Thoracic aorta (tissue), 2 donors: ENCODE measurements at places on chromosomes 4 and X.

DNA sequence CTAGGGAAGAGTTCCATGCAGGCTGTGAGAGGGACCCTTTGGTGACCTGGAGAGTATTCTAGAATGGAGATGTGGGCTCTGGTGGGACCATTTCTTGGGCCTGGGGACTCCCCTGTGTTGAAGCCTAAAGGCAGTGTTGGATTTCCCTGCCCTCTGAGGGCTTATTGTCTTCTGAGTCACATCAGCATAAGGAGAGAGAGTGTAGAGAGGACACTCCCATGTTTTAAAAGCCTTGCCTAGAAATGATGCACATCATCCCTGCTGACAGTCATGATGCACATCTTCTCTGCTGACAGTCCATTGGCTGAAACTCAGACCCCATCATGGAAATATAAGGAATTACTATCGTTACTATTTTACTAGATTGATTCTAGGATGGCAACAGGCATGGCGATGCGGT, 51.9 kb downstream of the FAM114A1 start:
- DNase-seq, result no peak

DNA sequence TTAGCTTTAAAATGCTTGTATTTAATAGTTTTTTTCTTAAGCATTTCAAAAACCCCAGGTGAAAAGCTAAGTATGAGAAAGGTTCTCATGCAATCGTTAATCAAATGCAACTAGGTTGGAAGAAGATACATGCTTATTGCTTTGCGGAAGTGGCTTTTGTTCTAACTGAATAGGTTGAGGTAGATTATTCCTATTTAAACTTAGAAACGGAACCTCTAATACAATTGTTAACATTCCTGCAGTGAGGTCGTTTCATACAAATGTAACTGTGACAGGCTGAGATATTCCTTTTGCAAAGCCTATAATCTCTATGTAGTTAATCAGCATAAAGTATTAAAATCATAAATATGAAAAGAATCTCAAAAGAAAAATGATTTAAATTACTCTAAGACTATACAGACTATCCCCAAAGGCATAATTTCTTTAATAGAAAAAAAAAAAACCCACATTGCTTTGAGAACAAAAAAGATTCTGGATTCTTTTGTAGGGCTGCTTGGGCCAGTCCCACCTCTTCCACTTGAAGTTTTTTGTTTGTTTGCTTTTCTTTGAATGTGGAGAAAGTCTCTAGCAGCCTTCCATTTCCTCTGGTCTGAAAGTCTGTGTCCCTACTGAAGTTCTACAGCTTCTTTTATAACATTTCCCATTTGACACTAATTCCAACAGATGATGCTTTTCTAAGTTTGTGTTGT, 25.6 kb upstream of the SORBS2 start:
- no peak for DNase-seq

DNA sequence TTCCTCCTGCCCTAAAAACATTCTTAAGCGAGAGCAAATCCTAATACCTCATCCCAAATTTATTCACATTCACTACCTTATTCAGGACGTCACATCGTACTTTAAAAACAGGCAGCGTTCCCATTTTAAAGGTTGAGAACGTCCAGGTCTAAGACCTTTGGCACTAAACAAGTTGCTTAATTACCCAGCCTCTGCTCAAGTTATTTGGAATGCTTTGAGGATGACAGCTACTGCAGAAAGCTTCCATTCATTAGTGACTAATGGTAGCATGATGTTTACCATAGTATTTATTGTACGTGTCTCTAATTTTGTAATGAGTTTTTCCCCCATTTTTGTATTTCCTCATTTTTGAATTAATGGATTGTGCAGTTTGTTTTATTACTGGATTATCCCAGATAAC, 1.5 kb downstream of the USP38 start:
- no peak for DNase-seq

DNA sequence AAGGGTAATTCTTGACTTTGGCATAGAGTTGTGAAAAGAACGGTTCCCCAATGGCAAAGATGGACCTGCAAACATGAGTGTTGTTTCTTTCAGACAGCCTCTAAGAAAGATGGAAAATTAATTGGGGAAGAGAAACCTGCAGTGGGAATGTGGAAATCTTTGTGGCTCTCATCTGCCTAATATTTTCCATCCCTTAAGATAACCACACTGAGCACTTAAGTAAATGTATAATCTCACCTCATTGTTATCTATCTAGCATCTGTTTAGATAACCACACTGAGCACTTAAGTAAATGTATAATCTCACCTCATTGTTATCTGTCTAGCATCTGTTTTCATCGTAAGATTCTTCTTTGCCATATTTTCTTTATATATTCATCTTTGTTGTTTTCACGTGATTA, 149.3 kb downstream of the NWD2 start:
- DNase-seq, result no peak

GRCh38 chr4:82523179-82523578, 38.6 kb downstream of the TMEM150C start:
- DNase-seq, result no peak

DNA sequence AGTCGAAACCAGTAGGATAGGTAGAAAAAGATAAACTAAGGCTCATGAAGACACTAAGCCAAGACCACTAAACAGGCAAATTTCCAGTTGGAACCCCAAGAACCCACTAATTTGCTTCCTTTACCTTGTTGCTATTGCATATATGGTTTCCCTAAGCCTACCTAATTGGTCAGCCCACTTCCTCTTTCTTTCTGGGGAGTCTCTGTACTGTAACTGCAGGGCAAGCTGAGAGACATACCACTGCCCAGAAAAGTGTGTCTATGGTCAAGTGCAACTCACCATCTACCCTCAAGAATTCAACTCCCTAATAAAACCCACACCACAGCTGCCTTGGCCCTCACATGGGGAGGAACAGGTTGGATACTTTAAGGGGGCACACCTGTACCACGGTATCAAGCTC, 28.6 kb downstream of the IDS start:
- DNase-seq, result no peak

DNA sequence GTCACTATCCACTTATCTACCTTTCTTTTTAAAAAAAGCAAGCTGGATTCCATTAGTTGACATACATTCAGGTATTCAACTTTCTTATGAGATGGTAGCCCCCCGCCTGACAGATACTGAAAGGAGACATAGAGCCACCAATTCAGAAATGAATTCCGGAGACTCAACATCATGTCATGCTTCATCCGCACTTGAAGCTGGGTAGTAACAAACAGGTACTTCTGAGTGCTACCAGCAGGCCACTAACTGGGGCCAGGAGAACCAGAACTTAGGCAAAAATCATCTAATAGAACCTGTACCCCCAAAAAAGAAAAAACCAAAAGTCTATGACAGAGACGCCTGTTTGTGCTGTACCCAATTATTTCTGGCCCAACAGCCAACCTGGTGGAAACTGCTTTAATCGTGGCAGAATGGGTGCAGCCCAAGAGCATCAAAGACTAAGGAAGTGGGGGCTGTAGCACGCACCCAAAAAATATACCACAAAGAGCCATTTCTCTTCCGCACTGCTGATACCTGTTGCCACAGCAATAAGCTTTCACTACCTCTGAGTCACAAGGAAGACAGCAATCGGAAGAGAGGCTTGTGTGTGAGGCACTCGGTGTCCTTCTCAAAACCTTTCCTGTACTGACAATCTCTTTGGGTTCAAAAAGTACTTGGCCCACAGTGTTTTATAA, 84.8 kb downstream of the AFAP1 start:
- DNase-seq, result no peak

GRCh38 chrX:470686-471085, 84.0 kb upstream of the PPP2R3B start:
- DNase-seq, result no peak
